Left ventricle myocardium inferior (tissue), 1 donor: ENCODE measurements at places on chromosomes 16 and 17. TPM values are rescaled to one million over a fixed set of nuclear protein-coding genes. Genes with fewer than 3 reads are reported as not detected.

The SLC5A11 gene
- total RNA-seq, result 0.14 TPM

The TEKT5 gene
- total RNA-seq, result not detected

The TM4SF5 gene
- not detected for total RNA-seq

The CA7 gene
- total RNA-seq, result not detected

The C16orf89 gene
- 5.9 TPM for total RNA-seq

The IL4R gene
- total RNA-seq, result 12.0 TPM

- DNase-seq, result no peak
Observed at GRCh38 chr17:67217446-67217845, 27.6 kb downstream of the HELZ start.

DNA sequence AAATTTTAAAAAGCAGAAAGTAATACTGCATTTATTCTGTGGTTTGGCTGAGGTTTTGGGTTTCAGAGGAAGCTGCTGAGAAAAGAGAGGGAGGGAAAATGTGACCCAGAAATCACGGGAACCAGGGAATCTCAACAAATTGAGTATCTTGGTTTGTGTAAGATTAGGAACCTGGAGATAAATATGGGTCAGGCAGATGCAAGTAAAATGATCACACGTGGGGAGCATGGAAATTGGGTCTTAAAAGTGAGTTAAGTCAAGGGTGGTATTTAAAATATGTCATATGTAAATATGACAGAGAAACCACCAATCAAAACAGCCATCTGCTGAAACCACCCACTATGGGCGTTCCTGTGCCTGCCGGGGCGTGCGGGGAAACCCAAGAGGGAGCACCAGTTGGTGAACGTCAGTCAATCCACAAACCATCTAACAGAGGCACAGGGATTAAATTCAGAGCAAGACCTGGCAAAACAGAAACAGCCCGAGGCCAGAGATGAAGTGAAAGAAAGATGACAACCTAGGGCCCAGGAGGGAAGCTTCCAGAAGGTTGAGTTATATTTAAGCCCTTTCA, 33.4 kb downstream of the CDH13 start:
- no peak for DNase-seq

DNA sequence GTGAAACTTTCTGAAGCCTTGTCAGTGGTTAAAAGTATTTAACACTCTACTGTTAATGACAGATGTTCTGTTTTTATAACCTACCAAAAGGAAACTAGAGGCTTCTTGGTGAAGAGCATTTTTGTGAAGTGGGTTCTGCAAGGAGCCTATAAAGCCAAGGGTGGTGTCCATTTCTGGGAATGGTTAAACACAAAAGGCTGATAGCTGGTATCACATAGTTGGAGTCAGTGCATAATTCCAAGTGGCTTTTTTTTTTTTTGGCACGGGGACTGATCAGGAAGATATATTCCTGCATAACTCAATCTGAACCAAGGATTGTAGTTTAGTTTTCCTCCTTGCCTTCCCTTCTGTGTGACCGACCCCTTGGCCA, 27.6 kb upstream of the KPNB1 start:
- no peak for DNase-seq

DNA sequence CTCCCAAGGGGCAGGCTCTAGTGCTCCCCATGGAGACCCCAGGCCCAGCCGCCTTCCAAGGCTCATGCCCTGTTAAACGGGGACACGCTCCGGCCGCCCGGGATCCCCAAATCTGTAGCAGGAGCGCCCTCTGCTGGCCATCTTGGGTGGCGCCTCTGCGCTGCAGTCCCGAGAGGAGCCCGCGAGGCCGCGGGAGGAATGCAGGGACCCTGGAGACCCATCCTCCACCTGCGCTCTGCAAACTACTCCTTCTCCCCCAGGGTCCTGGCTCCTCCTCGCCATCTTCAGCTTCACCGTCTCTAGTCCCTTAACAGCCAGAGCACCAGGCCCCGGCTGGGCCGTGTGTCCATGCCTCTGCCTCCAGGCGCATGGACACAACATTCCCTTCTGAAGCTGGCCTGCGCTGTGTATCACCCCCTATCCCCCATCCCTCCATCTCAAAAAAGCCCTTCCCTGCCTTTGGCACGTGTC, 23.6 kb upstream of the KRT17 start:
- peak; percentile 89 for DNase-seq

DNA sequence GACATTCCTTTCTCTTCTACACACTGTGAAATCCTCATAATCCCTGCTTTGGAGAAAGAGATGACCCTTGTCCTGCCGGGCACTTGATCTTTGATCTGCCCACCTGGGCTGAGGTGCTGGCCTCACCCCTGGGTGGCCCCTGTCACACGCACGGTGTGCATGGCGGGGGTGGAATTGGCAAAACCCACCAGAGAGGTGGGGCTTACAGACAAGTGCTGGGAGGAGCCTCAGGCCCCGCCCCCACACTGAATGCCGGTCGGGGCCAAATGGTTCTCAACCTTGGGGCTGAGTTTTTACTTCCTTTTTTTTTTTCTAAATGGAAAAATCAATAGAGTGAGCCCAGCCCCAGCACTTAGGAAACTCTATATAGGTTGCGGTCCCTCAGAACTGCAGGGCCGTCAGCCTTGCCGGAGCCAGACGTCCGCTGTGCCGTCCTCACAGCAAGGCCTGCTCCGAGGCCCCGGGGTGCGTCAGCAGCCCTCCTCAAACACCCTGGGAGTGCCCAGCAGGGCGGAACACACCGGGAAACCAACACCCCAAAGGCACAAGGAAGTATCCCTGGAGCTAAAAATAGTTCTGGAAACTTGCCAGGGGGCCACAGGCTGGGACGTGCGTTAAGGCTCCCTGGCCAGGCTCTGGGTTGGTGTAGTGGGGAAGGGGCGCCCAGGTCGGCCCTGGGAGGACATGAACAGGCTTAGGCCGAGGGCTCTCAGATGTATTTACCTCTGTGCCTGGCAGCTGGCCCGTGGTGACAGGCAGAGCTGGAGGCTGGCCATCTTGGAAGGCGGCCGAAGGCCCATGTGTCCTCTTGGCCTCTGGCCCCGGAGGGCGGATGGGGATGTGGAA, 11.0 kb downstream of the GPRC5C start:
- DNase-seq, result peak; percentile 94

GRCh38 chr16:57730771-57731730, 4.5 kb upstream of the KATNB1 start:
- DNase-seq, result no peak

DNA sequence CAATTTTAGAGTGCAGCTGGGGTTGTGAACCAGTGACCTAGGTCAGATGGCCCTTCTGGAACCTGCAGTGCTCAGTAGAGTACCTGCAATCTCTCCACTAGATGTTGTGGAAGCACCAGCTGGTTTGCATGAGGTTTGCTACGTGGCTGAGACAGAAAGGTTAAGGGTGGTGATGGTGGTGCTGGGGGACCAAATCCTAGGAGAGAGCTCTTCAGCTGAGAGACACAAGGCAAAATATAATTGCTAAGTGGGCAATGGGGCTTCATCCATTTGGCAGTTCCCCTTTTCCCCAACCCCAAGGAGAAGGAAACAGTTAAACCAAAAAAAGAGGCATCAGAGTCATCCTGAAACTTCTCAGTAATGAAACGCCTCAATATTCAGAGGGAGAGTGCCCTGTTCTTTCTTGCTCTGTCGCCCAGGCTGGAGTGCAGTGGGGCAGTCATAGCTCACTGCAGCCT, 13.9 kb downstream of the ITPRIPL2 start:
- no peak for DNase-seq

GRCh38 chr17:78716814-78717393, 65.2 kb downstream of the CYTH1 start:
- peak; percentile 76 for DNase-seq

DNA sequence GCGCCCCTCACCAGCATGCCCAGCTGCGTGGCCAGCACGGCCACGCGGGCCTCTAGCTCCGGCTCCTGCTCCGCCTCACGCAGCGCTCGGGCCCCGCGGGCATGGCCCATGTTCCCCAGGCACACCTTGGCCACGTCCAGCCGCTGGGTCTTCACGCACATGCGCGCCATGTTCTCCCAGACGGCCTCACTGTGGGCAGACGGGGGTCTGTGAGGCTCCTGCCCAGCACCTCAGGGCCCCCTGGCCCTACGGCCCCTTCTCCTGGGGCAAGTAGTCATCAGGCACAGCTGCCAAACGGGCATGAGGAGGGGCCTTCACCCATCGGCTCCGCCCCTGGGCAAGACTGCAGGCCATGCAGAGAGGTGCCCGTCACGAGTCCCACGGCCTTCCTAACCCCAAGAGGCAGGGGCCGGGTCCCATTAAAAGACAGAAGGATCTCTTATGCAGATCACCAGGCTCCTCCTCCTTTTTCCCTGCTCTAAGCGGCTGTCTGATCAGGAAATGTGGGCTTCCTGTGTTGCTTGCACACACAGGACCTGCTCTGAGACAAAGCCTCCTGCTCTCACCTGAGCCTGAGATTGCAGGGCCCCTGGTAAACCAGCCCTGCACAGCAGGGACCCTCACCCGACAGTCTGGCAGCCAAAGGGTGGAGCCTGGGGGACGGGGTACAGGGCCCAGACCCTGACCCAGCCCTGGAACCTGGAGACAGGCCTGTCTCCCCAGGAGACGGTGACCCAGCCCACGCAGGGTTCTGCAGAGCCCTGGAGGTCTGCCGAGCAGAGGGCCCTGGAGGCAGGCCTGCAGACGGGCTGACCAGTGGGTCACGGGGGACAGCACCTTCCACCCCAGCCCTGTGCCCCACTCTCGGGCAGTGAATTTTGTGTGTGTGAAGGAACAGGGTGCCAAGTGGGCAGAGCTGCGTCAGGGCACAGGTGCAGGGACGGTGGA, 6.6 kb upstream of the TMEM204 start:
- no peak for DNase-seq

GRCh38 chr17:47275245-47275984, 21.8 kb downstream of the ITGB3 start:
- DNase-seq, result peak; percentile 93

GRCh38 chr17:7266784-7267183, 4.5 kb upstream of the CLDN7 start:
- no peak for DNase-seq

DNA sequence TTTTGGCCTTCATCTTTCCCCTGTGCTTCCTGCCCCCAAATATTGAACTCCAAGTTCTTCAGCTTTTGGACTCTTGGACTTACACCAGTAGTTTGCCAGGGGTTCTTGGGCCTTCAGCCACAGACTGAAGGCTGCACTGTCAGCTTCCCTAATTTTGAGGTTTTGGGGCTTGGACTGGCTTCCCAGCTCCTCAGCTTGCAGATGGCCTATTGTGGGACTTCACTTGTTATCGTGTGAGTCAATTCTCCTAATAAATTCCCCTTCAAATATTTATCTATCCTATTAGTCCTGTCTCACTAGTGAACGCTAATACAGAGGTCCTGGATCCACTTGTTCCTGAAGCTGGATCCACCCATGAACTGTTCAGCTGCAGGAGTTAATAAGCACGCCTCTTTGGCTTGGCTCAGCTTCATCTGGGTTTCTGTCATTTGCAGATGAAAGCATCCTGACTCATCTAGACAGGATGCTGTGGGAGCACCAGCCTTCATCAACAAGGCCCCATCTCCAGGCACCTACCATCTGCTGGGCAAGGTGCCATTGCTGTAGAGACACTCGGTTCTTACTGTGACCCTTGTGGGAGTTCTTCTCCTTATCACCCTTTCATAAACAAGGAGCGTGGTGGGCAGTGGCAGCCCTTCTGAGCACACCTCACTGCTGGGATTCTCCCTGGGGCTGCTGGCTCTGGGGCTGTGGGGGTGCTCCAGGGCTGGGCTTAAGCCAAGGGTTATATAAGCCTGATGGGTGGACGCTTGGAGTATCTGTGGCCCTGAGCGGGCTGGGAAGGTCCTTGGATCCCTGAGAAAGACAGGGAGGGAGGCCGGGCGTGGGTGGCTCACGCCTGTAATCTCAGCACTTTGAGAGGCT, 23.1 kb downstream of the LAT start:
- DNase-seq, result no peak

GRCh38 chr17:8859027-8859803, 8.3 kb downstream of the PIK3R6 start:
- no peak for DNase-seq

DNA sequence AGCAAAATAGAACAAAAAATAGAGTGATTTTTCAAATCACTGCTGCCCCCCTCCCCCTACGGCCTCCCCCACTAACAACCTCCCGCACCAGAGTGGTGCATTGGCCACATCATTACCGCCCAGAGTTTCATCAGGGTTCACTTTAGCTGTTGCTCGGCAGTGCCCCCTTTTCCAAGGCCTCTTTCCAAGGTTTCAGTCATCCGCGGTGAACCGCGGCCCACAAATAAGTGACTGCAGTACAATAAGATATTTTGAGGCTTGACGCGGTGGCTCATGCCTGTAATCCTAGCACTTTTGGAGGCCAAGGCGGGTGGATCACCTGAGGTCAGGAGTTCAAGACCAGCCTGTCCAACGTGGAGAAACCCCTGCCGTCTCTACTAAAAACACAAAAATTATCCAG, 180.0 kb downstream of the MAF start:
- DNase-seq, result no peak

GRCh38 chr16:31038993-31039392, 5.6 kb downstream of the STX4 start:
- DNase-seq, result no peak

GRCh38 chr16:70715055-70715858, 29.4 kb upstream of the MTSS2 start:
- DNase-seq, result peak; percentile 77

DNA sequence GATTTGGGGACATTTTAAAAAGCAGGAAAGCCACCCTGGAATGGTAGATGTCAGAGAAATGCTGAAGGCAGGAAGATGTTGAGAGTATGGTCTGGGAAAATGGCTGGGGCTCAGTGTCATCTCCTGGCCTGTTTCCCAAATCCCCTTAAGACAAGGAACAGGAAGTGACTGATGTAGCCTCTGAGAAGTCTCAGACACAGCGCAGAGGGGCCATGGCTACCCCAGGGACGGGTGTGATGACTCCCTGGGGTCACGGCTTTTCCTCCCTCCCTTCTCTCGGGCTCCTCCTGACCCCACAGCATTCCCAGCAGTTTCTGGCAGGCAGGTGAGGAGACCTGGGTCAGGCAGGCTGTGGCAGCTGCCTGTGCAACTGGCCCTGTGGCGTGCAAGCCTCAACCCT, 45.4 kb downstream of the RAP1GAP2 start:
- no peak for DNase-seq

- DNase-seq, result no peak
Observed at GRCh38 chr17:36527621-36528250, 6.9 kb downstream of the MYO19 start.

DNA sequence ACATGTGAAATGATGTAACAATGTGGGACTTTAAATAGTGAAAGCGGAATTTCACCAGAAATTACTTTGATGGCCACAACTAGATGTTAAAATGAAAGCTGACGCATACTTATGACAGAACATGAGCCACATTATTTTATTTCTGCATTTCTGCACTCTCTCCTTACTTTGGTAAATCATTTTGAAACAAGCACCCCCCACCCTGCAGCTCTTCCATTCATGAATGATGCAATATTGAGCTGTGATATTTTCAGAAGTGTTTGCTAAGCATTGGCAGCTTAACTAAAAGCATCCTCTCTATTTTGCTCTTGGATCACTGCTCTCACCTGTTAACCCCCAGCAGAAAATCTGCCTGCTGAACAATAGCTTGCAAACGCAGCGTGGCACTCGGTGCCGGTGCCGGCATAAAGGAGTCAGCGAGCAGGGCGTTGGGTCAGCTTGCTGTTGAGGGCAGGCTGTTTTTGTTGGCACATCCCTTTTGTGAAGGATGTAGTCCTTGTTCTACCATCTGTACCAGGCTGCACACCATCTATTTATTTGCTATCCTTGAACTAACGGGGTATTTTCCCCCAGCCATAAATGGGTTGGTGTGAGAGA, 30.8 kb upstream of the CBLN1 start:
- no peak for DNase-seq
